ENCODE measurements at places on chromosomes 7 and 10.

GRCh38 chr10:89248990-89249389 lies 2.6 kb downstream of the LIPA start:
- no peak for DNase-seq

- DNase-seq: no peak
These were observed 95.6 kb upstream of the KIF5B start for GRCh38 chr10:32151871-32152270.

- no peak for DNase-seq
These were observed 8.5 kb downstream of the AKR1B1 start for GRCh38 chr7:134450294-134451000.

- DNase-seq: no peak
These were observed 3.9 kb downstream of the PROSER2 start for GRCh38 chr10:11827006-11827405.

DNA sequence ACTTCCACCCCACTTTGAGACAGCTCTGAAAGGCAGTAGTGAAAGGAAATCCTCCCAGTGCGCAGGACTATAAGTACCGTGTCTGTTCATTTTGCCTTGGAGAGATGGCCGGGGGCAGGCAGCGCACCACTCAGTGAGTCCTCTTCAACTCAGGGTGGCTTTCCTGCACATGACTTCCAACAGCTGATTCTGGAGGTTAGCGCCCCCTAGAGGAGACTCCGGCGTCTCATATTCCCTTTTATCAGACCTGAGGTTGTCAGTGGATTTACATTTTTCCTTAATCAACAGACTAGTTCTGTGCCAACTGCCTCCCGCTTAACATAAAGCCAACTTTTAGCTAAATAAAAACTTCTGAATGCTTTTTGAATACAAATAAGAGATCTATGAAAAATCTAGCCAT lies 101.0 kb downstream of the HERPUD2 start:
- DNase-seq: no peak

DNA sequence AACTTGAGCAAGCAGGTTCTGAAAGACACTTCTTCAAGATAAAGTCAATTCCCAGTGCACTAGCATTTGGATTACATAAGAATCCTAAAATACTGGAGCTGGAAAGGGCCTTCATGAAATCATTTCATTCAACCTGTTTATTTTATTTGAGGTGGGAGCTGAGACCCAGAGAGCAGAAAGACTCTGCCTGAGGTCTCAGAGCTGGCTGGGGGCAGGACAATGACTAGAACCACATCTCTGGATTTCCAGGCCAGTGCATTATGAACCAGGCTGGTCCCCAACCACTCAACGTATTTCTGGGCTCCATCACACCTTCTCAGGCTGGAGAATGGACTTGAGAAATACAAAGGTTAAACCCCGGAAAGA lies 8.4 kb downstream of the ANXA11 start:
- no peak for DNase-seq

- no peak for DNase-seq
These were observed 226.1 kb upstream of the SHH start for GRCh38 chr7:156038345-156038744.

DNA sequence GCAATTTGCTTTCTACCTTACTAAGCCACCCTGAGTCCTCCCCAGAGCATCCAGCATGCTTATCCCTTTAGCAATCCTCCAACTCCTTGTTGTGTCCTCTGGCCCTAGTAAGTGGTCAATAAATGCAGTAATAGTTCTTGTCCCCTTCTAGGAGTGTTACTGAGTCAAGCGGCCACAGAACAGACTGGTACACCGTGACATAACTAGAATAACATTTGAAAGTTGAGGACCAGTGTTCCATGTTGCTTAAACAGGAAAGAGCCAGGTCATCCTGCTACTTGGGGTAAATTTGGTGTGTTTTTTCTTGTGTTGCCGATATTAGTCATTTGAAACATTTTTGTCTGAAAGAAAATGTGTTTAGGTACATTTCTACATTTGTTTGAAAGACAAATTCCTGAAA lies 4.8 kb upstream of the CDK6 start:
- no peak for DNase-seq

- DNase-seq: no peak
These were observed 31.1 kb downstream of the LMTK2 start for GRCh38 chr7:98137826-98138151.

GRCh38 chr7:70645876-70646351 lies 486.0 kb upstream of the GALNT17 start:
- DNase-seq: no peak

DNA sequence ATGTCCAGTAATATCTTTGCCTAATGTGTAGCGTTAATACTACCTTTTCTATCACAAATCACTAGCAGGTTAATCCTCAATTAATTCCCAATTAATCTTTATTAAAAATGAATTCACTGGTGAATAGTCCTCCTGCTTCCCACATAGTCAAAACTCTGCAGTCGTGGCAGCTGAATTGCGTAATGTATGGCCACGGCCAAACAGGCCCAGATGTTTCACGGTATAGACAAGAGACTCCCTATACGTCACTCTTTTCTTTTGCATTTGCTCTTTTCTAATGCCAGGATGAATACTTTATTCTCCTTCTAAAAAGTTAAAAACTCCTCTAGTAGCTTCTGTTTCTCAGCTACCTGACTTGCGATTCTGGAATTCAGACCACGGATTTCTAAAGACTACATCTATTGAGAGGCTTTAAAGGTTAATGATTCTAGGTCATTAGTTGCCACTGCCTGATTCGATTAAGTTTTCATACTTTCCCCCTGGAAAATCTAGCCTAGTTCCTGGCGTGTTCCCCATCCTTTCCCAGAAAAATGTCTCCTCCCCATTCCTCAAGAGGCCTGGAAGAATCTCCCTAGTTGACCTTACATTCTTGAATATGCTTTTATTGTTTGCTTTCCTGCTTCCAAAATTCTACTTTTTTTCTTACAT lies 16.9 kb downstream of the MEOX2 start:
- no peak for DNase-seq

GRCh38 chr7:94418851-94419250 lies 24.2 kb downstream of the COL1A2 start:
- no peak for DNase-seq

DNA sequence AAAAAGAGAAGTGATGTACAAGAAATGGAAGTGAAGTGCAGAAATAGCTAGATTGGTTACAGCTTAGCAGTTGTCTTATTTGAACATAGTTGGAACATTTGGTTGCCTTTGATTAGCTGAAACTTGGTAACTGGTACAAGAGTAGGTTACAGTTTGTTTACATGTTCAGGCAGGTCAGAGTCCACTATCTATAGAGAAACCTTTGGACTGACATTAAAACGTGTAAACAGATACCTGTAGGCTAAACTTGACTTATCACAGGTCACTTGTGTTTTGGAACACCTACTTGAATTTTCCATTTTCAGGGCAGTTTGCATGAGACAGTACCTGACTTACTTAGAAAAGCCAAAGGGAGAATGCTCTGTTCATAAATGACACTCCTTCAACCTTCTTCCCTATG lies 28.5 kb upstream of the CYP2C8 start:
- DNase-seq: no peak

- DNase-seq: no peak
These were observed 54.8 kb downstream of the ATAD1 start for GRCh38 chr10:87763086-87763861.

DNA sequence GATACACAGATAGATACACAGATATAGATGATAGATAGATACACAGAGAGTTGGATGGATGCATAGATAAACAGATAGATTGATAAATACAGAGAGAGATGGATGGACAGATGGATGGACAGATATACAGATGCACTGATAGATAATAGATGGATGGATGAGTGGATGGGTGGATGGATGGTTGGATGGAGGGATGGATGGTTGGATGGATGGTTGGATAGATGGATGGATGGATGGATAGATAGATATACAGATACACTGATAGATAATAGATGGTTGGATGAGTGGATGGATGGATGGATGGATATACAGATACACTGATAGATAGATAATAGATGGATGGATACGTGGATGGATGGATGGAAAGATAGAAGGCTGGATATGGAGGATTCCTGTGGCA lies 290.0 kb upstream of the SHH start:
- DNase-seq: no peak
